NCI-H1436 (cell line): ENCODE measurements at places on chromosomes 1 and 21.

GRCh38 chr1:39490596-39491145 is 765 bp upstream of the BMP8A start:
- peak; percentile 4 for DNase-seq

GRCh38 chr1:84997667-84998600 is 1.0 kb upstream of the MCOLN2 start:
- DNase-seq, result no peak

GRCh38 chr1:215040190-215040589 is 42.3 kb upstream of the KCNK2 start:
- no peak for DNase-seq

GRCh38 chr1:103761896-103762295 is 12.2 kb downstream of the AMY1C start:
- DNase-seq, result no peak

GRCh38 chr1:20538760-20539551 is 13.4 kb upstream of the FAM43B start:
- no peak for DNase-seq

DNA sequence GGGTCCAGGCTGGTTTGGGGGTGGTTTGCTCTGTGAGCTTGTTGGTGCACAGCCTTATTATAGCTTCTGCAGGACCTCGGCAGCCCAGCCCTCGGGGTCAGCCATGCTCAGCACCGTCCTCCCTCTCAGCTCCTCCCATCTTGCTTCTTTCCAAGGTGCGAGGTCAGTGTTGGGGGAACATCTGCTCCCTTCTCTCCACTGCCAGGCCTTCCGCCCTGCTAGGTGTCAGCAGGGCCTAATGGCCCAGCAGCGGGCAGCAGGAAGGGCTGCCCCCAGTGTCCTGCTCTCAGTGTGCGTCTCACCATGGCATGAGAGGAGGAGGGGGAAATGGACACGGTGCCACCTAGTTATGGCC is 36.5 kb upstream of the LRRC3 start:
- DNase-seq, result no peak
